ENCODE measurements at places on chromosomes 1 and 21.

GRCh38 chr1:13760921-13761320 is 60.9 kb downstream of the PRDM2 start:
- DNase-seq, result no peak

DNA sequence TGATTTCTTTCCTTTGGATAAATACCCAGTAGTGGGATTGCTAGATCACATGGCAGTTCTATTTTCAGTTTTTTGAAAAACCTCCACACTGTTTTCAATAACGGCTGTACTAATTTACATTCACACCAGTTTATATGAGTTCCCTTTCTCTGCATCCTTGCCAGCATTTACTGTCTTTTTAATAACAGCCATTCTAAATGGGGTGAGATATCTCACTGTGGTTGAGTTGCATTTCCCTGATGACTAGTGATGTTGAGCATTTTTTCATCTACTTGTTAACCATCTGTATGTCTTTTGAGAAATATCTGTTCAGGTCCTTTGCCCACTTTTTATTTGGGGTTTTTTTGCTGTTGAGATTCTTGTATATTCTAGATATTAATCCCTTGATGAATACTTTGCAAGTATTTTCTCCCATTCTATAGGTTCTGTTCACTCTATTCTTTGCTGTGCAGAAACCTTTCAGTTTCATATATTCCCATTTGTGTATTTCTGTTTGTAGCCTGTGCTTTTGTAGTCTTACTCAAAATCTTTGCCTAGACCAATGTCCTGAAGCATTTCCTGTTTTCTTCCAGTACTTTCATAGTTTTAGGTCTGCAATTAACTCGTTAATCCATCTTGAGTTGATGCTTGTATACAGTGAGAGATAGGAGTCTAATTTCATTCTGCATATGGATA is 7.3 kb downstream of the HENMT1 start:
- DNase-seq, result no peak

DNA sequence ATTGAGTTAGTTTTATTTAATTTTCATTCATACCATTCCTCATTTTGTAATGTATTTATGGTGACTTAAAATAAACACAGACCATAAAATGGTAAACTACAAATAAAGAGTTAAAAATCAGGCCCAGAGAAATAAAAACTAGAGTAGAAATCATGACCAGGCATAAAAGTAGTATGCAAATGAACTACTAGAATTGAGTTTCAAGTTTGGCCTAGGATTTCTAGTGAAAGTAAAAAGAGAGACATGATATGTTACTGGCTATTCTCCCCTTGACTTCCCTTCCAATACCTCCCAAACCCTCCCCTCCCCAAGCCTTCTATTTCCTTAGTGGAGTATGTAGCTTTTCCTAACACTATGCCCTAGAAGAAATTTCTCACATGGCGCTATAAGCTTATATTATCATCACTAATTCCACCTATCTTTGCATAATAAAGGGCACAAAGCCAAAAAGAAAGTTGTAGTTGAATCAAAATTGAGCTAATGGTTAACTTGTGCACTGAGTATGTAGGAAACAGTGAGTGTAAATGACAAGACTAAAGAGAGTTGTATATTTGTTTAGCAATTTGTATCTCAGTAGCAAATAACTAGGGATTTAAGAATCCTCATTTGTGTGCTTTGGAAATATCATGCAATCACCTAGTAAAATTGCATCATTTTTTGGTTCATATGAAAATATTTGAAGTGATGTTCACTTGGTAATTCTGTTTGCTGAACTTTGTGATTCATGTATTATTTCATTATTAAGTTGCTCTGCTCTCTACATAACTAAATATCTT is 29.7 kb upstream of the CDC14A start:
- no peak for DNase-seq

DNA sequence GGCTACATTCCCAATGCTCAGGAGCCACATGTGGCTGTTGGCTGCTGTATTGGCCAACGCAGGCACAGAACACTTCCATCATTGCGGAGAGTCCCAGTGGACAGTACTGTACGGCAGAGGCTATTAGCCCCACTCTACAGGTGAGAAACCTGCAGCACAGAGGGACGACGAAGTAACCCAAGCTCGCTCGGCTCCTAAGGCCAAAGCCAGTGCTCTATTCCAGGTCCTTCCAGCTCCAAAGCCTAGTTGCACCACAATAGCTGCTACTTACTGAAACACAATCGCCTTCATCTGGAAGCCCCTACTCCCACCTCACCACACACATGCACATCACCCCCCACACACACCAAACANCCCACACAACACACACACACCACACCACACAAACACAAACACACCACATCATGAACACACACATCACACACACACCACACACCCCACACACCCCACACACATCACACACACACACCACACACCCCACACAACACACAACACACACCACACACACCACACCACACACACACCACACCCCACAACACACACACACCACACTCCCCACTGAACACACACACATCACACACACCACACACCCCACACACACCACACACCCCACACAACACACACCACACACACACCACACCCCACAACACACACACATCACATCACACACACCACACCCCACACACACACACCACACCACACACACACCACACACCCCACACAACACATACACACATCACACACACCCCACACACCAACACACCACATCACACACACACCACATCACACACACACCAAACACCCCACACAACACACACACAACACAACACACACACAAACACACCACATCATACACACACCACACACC is 3.2 kb downstream of the LYPD8 start:
- no peak for DNase-seq

GRCh38 chr1:31756578-31756977 is 7.6 kb downstream of the ADGRB2 start:
- DNase-seq, result no peak

DNA sequence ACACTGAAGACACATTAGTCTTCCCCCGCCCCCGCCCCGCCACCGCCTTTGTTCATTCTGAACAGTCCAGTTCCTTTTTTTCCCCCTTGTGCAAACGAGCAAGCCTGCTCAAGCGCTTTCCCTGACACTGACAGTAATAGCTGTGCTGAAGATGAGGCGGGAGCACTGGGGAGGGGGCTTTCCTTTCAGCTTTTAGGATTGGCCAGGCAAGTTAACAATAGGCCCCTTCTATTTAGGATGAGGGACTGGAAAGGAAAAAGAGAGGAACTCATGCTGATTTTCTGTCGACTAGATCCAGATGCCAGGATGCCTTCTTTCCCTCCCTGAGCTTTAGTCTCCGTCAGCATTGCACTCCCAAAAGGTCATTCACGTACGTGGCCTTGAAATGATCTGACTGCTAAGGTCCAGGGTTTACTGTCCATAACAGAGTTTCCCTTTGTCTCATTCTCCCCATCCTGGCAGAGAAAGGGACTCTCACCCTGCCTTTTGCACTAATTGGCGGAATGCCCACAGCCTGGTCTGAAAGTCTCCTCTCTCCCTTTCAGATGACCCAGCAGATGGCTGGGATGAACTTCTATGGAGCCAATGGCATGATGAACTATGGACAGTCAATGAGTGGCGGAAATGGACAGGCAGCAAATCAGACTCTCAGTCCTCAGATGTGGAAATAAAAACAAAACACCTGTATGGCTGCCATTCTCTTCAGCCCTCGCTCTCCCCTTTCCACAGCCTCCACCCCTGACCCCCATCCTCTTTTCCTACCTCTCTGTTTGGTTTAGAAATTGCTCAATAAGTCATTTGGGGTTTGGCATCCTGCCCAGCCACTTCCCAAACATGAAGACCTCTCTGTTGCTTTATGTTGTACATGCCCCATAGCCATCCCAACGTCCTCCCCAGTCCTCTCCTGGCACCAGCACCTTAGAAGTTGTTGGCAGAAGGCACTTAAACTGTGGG is 28.6 kb upstream of the ZFP69B start:
- DNase-seq, result no peak

Data from lower lobe of right lung (tissue), 2 donors.